ENCODE measurements at places on chromosomes 3 and 15. TPM values are rescaled to one million over a fixed set of nuclear protein-coding genes. Genes with fewer than 3 reads are reported as not detected.
A peak's percentile ranks its signal among the peaks of the same experiment; 100 is the strongest.

DNA sequence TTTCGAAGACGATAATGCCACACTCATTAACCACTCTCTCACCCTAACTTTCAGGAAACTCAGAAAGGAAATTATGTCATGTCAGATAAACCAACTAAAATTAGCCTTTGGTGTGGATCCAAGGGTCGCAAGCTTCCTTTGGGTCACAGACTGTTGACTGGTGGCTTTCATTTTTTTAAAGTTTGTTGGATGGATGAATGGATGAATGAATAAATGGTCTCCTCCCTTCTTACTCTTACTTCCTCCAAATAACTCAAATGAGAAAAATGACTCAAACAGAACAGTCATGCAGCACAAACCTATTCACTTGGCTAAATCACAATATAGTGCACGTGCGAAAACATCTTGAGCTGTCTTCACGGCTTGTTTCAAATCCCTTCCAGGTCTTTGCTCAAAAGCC lies 82.9 kb upstream of the HACD2 start:
- no peak overlapping the region for H3K4me3 ChIP-seq
- H3K36me3 ChIP-seq, result no peaks in the 10 kb centered on the region

DNA sequence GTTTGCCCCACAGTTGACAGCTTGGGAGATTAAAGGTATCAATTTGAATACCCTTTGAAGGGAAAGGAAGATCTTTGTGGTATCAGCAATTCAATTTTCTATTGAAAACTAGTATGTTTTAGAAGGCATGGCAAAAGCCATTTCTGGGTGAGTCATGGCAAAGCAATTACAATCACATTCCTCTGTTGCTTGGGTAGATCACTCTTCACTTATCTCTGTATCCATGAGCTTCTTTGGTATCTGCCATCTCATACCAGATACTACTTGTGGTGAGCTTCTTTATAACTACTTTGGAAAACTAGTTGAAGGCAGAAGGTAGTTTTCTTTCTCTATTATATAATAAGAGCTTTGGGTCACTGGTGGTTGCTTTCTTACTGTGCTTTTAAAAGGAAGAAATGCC lies 28.3 kb upstream of the LSAMP start:
- no peaks in the 10 kb centered on the region for H3K4me1 ChIP-seq
- H3K4me3 ChIP-seq, result no peak overlapping the region
- no peaks in the 10 kb centered on the region for H3K27me3 ChIP-seq

- no peaks in the 10 kb centered on the region for H3K4me1 ChIP-seq
- no peak for DNase-seq
- no peak overlapping the region for H3K27ac ChIP-seq
- no peaks in the 10 kb centered on the region for H3K27me3 ChIP-seq
- H3K4me3 ChIP-seq, result no peak overlapping the region
Observed at GRCh38 chr15:96551722-96552121, 221.2 kb downstream of the NR2F2 start.

RPP25 gene
- 5.8 TPM for total RNA-seq

- no peak overlapping the region for H3K4me3 ChIP-seq
- no peaks in the 10 kb centered on the region for H3K36me3 ChIP-seq
- H3K27ac ChIP-seq, result no peak overlapping the region
- DNase-seq, result no peak
- H3K27me3 ChIP-seq, result no peaks in the 10 kb centered on the region
- H3K4me1 ChIP-seq, result no peaks in the 10 kb centered on the region
Observed at GRCh38 chr3:146283781-146284445, 33.0 kb upstream of the PLSCR4 start.

GRCh38 chr3:180017846-180018245 lies 18.9 kb downstream of the PEX5L start:
- DNase-seq, result no peak
- no peak overlapping the region for H3K4me3 ChIP-seq
- no peaks in the 10 kb centered on the region for H3K4me1 ChIP-seq
- H3K36me3 ChIP-seq, result no peaks in the 10 kb centered on the region

- peaks cover 3% of the 10 kb centered on the region for H3K27me3 ChIP-seq
- no peak overlapping the region for H3K4me3 ChIP-seq
- DNase-seq, result no peak
- no peaks in the 10 kb centered on the region for H3K36me3 ChIP-seq
Observed at GRCh38 chr15:69573815-69574475, 121.3 kb downstream of the RPLP1 start.

GRCh38 chr3:3160826-3161225 lies 18.7 kb downstream of the CRBN start:
- no peak overlapping the region for H3K4me3 ChIP-seq
- no peak overlapping the region for H3K27ac ChIP-seq
- H3K27me3 ChIP-seq, result no peaks in the 10 kb centered on the region
- no peaks in the 10 kb centered on the region for H3K36me3 ChIP-seq

- H3K36me3 ChIP-seq, result no peaks in the 10 kb centered on the region
- H3K4me1 ChIP-seq, result no peaks in the 10 kb centered on the region
Observed at GRCh38 chr3:104886220-104886995, 480.3 kb upstream of the ALCAM start.

GRCh38 chr3:150022381-150023238 lies 51.9 kb upstream of the PFN2 start:
- H3K27ac ChIP-seq, result no peak overlapping the region
- no peak for DNase-seq
- H3K27me3 ChIP-seq, result no peaks in the 10 kb centered on the region
- H3K4me1 ChIP-seq, result no peaks in the 10 kb centered on the region

GRCh38 chr3:181230258-181230657 lies 240.7 kb upstream of the DNAJC19 start:
- DNase-seq, result no peak
- no peak overlapping the region for H3K4me3 ChIP-seq
- no peaks in the 10 kb centered on the region for H3K4me1 ChIP-seq

DNA sequence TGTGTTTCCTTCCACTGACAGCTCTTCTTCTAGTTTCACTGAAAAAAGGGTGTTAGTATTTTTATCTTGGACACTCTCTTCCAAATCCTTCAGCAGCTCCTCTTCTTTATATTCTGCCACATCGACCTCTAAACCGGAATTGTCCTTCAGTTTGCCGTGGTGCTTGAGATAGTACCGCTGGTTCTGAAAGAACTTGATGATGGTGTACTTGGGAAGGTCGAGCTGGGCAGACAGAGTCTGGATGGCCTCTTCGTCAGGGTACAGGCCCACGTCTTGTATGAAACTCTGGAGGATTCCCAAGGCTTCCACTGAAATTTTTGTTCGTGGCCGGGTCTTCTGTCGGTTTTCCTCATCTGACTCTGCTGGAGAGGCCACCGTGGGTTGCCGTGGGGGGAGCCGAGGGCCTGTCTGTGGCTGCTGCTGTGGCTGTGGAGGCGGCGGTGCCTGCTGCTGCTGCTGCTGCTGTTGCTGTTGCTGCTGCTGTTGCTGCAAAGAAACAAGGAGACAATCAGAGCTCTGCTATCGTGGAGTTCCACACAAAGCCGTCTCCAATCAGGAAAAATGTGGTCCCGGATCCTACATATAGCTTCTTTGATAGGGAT lies 75.8 kb downstream of the SATB1 start:
- H3K4me3 ChIP-seq, result no peak overlapping the region
- H3K27ac ChIP-seq, result no peak overlapping the region
- no peaks in the 10 kb centered on the region for H3K4me1 ChIP-seq
- no peaks in the 10 kb centered on the region for H3K27me3 ChIP-seq

- H3K4me3 ChIP-seq, result no peak overlapping the region
- H3K36me3 ChIP-seq, result no peaks in the 10 kb centered on the region
- no peak for DNase-seq
- no peaks in the 10 kb centered on the region for H3K4me1 ChIP-seq
- no peak overlapping the region for H3K27ac ChIP-seq
Observed at GRCh38 chr15:63890617-63891016, 56.9 kb upstream of the HERC1 start.

DNA sequence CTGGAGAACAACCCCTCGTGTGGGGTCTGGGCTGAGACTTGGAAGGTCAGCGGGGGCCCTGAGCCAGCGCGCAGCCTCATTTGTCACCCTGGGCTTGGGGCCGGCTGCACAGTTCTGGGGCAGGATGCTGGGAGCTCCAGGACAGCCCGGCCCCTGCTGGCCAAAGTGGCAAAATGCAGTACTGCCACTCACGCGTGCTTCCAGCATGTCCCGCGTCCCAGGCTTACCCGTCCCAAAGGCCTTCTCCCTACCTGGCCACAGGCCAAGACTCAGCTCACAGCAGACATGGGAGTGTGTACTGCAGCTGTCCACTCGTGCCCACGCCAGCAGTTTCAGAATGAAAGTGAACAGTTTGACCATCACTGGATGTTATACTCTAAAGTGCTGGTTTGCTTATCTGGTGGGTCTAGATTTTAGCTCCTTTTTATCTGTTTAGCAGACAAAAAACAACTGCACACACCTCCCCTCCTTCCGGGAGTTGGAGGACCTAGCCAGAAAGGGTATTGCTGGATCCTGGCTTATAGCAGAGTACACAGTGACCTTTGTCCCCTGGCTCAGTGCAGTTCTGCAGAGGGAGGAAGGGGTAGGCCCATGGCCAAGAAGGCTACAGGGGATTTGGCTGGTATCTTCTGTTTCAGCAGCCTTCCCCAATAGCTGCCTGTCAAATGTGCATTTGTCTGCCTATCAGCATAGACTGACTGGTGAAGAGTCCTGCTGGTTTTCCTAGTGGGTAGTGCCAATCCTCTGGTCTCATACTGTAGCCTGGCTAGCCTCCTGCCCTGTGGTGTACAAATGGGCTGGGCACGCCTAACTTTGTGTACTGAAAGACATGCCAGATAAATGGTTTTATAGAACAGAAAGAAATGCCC lies 23.2 kb upstream of the IP6K2 start:
- H3K36me3 ChIP-seq, result no peaks in the 10 kb centered on the region
- no peaks in the 10 kb centered on the region for H3K27me3 ChIP-seq
- DNase-seq, result peak; percentile 88
- peaks cover 43% of the 10 kb centered on the region for H3K4me1 ChIP-seq
- H3K27ac ChIP-seq, result peak overlapping the region; percentile 77

DNA sequence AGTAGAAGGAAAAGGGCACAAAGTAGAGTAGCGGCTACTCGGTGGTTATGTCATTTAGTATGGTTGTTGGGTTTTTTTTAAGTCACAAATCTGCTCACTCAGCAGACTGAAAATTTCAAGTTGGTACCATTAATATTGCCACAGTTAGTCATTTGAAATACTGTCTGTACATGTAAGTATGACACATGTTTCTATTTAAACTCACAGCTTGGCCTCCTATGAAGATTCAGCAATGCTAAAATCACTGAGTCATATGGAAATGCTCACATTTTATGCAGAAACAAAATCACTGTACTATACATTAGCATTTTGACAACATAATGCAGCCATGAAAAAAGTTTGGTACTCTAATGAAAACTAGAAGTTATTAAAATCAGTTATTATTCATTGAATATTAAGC lies 571.9 kb downstream of the TAFA4 start:
- no peak for DNase-seq
- no peaks in the 10 kb centered on the region for H3K4me1 ChIP-seq
- H3K36me3 ChIP-seq, result no peaks in the 10 kb centered on the region
- H3K27me3 ChIP-seq, result no peaks in the 10 kb centered on the region
- no peak overlapping the region for H3K27ac ChIP-seq

DNA sequence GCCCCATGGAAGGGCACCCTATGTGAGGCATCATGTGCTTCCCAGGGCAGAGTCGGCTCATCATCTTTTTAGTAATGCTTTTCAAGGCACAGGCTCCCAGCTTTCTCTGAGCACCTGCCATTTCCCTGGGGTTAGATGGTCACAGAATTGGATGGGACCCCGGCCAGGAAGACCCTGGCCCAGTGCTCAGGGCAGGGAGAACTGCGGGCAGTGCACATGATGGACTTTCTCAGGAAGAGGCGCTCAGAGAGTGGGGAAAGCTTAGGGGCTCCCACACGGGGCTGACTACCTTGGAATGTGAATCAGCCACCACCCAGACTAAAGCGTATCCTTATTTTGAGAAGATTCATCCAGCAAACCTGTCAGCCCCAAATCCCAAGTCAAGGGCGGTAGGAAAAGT lies 16.5 kb upstream of the SKOR1 start:
- H3K4me3 ChIP-seq, result no peak overlapping the region
- H3K27ac ChIP-seq, result no peak overlapping the region
- H3K36me3 ChIP-seq, result no peaks in the 10 kb centered on the region
- no peaks in the 10 kb centered on the region for H3K27me3 ChIP-seq
- DNase-seq, result no peak

DNA sequence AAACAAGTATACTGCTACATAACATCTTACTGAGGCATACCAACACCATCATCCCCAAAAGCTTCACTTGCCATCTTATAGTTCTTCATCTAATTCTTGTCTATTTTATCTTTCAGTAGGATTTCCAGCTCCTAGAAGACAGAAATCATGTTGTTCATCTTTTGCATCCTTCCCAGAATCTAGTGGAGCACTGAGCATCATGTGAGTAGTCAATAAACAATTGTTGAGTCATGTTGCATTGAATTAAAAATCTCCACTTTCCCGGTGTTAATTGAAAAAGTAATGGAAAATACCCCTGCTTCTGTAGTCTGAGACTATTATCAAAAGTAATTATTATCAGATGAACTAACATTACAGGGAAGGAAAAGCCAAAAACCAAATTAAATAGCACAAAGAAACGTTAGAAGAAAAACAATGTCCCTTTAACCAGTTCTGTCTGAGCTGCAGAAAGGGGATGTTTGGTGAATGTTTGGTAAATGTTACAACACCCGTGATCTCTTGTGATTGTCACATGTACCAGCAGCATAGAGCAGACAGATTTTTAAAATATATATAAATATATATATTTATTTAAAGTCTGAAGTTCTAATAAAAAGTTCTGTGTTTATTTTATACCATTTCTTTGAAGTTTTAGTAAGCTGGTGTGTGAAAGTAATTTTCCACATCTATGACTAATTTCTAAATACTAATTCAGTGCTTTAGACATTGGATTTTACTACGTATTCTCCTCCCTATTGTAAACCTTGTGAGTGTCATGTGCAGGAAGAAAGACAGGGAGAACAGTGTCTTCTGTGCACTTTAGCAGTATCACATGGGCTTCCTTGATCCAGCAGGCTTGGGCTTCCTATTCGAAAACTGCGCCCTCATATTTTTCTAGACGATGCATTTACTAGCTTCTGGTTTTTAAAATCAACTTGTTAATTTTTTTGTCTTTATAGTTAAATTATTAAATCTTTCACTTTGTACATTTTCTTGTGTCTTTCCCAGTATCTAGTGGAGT lies 85.6 kb downstream of the RAP2B start:
- H3K27ac ChIP-seq, result peak overlapping the region; percentile 40
- H3K27me3 ChIP-seq, result no peaks in the 10 kb centered on the region
- no peaks in the 10 kb centered on the region for H3K36me3 ChIP-seq
- no peak for DNase-seq
- no peaks in the 10 kb centered on the region for H3K4me1 ChIP-seq

- no peak overlapping the region for H3K4me3 ChIP-seq
- no peak overlapping the region for H3K27ac ChIP-seq
- no peaks in the 10 kb centered on the region for H3K4me1 ChIP-seq
Observed at GRCh38 chr15:26870346-26870745, 3.5 kb downstream of the GABRA5 start.

GOLGA6A gene
- not detected for total RNA-seq
